ENCODE measurements at places on chromosomes 16 and 17. TPM values are rescaled to one million over a fixed set of nuclear protein-coding genes. Genes with fewer than 3 reads are reported as not detected.

DNA sequence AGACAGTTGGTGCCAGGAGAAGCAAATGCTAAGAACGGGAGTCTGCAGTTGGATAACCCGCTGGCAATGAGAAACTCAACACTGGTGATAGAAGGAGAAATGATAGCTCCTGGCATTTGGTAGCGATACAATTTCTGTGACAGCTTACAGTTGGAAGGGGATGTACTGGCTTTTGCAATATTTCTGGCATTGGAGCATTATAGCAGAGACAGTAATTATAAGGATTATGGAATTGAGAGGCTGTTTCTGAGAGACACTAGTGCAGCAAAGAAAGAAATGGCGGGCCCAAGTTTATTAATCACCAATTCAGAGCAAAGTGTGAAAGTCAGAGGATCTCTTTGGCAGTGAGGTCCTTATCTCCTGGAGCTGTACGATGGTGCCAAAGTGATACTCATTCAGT lies 16.1 kb upstream of the SDK2 start:
- no peak for DNase-seq

The QPRT gene
- 94.0 TPM for total RNA-seq

The FN3KRP gene
- total RNA-seq: 11.6 TPM

The KCNG4 gene
- not detected for total RNA-seq

- peak; percentile 49 for DNase-seq
Observed at GRCh38 chr16:72468582-72468981, 296.6 kb upstream of the PMFBP1 start.

DNA sequence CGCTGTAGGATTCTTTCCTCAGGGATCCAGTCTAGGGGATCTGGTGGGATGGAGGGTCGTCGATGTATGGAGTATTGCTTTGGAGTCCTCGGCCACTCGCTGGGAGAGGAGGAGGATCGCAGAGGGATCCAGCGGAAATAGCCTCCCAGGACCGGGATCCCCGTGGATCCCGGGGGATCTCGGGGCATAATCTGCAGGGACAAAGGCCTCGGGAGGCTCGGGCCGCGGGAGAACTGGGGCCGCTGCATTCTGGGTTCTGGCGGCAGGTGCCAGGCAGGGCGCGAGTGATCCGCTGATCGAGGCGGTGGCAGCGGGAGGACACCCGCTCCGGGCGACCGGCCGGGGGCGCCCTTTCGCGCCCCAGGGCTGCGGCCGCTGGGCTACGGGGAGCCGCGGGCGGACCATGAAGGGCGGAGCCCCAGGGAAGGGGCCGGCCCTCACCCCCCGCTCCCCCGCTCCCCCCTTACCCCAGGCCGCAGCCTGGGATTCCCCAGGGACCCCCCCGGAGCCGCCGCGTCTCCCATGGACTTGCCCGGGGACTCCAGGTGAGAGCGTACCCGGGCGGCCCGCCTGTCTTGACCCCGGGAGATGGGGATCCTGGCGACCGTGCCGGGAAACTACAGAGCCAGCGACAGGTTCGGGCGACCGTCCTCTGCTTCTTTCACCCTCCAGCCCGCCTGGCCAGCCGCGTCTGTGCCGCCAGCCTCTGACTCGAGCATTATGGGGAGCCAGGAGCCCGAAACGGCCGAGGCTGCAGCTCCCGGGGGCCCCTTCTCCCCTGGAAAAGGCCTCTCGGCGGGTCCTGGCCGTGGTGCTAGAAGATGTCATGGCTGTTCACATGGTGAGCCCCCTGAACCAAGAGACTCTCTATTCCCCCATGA lies 604 bp downstream of the PRR14 start:
- peak; percentile 58 for DNase-seq

The CTRB1 gene
- not detected for total RNA-seq

DNA sequence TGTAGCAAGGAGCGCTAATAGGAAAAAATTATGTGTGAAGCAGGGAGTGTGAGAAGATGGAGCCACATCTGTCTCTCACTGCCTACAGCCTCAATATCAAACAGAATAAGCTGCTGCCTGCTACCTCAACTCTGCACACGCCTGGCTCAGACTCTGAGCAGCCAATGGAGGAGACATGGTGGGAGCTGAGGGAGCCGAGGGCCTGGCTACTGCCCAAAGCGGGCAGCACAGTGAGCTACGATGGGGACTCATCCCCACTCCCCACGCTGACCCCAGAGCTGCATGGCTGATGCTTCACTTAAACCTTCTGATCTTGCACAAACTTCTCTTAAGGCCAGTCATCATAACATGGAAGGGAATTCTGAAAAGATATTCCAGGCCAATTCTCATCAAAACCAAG lies 11.1 kb upstream of the FLYWCH2 start:
- no peak for DNase-seq

The TPSG1 gene
- total RNA-seq: not detected

DNA sequence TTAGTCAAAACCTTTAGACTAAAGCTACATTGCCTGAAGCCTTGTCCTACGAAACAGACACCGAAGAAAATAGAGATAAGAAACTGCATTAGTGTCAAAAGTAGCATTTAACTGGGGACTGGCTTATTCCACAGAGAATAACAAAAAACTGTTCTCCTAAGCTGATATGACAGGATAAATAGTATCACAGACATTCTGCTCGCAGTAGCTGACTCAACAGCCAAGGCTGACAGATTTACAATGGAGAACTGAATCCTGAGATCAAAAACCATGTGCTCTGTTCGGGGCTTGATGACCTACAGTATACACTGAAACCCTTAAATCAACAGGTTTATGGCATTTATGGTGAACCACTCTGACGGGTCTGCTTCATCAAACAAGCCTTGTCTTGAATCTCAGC lies 25.5 kb downstream of the ADAMTS18 start:
- no peak for DNase-seq

The HS3ST3A1 gene
- total RNA-seq: 28.5 TPM

DNA sequence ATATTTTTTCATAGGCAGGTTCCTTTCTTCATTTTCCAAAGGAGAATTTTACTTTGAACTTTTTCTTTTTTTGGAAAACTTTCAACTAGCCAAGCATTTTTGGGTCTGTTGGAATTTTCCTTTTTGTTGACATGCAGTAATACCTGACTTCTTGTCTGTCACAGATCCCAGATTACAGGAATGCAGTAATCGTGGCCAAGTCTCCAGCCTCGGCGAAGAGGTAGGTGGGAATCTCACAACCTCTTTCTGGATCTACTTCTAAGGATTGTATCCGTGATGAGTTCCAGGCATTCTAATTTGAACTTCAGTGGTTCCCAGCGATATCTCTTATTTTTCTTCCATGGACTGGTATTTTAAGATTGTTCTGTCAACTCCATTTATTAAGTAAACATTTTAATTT lies 31.7 kb downstream of the PRPSAP2 start:
- peak; percentile 35 for DNase-seq

DNA sequence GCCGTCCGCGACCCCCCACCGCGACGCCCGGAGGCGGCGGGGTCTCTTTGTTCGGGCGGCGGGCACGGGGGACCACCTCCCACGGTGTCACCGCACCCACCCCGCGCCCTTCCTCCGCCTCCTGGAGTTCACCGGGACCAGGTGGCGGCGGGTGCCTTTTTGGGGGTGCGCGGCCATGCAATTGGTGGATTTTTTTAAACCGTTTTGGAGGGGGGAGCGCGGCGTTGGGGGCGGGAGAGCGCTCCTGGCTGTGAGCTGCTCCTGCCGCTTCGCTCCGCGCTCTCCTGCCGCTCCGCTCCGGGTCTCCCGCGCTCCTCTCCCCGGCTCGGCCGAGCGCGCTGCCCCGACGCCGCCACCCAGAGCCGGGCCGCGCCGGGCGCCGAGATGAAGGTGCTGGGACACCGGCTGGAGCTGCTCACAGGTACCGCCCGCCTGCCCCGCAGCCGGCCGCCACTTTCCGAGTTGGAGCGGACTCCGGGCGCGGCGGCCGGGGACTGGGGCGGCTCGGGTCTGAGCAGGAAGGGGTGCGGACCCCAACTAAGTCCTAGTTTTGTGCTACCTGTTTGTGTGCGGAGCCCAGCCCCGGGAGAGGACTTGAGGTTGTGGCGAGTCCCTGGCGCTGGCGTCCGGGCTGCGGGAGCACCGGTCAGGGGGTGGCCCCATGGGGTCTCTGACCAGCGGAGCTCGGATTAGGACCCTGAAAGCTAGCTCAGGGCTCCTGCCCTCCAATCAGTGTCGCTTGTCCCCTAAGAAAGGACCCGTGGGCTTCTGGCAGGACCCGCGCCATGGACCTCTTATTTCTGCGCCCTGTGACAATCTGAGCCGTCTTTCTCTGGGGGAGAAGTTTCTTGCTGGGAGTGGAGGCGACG lies 35.7 kb upstream of the NDRG4 start:
- DNase-seq: no peak

GRCh38 chr17:38747463-38748148 lies 530 bp downstream of the PCGF2 start:
- DNase-seq: no peak

DNA sequence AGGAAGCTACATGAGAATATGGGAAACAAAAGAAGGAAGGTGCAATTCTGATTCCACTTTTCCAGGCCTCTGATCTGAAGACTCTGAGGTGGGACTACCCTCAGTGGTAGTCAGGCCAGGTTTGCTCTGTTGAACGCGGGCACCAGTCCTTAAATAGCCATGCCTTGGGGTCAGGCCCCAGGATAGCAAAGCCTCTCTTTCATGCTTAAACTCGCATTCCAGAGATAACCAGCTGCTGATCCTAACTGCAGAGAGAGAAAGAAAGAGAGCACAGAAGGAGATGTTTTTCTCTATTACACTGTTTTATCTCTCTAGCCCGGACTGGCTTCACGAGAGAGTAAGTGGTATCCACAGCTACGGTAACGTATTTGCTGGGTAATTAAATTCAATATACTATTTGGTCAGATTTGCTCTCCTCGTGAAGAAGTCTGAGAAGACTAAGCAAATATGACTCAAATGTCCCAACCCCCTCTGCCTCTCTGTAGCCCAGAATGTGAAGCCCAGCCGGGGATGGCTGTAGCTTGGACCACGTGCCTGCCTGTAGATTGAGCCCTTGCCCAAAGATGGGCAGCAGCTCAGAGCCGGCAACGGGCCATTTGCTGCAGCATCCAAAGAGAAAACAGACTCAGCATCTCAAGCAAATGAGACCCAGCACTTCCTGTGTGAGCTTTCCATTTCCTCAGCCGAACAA lies 122.2 kb downstream of the SMG6 start:
- DNase-seq: peak; percentile 98

The KRTAP4-9 gene
- not detected for total RNA-seq

- no peak for DNase-seq
Observed at GRCh38 chr17:43641416-43641815, 20.3 kb downstream of the MEOX1 start.
